ENCODE measurements at places on chromosomes 4 and X.
A peak's percentile ranks its signal among the peaks of the same experiment; 100 is the strongest.

DNA sequence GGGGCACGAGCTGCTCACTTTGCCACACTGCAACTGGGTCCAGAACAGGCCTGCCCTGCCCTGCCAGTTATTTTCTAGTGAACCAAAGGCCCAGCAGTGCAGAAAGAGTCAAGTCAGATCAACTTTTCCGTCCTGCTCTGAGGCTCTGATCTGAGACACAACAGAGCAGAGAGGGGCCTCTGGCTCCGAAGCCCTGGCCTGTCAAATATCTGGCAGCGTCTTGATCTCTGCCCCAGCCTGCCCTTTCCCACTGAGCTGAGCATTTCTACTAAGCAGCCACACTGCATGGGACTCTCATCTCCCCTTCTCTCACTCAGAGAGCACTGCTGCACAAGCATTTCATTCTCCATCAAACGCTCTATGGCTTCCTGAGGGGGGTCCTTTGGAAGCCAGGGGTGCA is 11.8 kb downstream of the IGFBP7 start:
- DNase-seq, result no peak

- no peak for DNase-seq
Measured at GRCh38 chrX:101265869-101266428, 25.2 kb downstream of the TAF7L start.

- no peak for DNase-seq
Measured at GRCh38 chr4:109751852-109752251, 22.0 kb upstream of the PLA2G12A start.

DNA sequence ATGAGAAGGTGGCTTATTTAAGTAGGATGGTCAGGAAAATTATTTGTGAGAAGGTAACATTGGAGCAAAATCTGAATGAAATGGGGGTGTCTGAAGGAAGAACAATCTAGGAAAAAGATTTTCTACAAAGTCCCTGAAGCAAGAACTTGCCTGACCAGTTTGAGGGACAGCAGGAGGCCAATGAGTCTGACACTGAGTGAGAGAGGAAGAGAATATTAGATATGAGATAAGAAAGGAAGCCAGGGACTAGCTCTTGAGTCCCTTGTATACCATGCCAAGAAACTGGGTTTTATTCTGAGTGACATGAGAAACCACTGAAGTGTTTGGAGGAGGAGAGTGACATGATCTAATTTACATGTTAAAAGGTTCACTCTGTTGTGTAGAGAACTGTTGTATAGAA is 1478.9 kb downstream of the RPA4 start:
- DNase-seq, result no peak

DNA sequence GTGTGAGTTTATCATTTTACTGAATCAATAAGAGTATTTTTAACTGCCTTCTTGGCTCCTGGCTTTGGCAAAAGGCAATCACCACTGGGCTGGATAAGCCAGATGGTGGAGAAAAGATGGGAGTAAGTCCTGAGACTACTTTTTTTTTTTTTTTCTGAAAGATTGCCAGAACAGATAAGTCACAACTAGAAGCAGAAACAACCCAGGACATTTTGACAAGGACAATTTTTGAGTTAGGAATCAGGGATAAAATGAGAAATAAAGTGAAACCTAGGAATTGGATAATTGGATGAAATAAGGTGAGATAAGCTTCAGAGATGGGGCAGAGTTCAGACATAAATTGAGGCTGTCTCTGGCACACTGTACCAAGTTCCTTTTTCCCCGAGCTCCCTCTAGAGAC is 471.0 kb downstream of the KLHL13 start:
- no peak for DNase-seq

DNA sequence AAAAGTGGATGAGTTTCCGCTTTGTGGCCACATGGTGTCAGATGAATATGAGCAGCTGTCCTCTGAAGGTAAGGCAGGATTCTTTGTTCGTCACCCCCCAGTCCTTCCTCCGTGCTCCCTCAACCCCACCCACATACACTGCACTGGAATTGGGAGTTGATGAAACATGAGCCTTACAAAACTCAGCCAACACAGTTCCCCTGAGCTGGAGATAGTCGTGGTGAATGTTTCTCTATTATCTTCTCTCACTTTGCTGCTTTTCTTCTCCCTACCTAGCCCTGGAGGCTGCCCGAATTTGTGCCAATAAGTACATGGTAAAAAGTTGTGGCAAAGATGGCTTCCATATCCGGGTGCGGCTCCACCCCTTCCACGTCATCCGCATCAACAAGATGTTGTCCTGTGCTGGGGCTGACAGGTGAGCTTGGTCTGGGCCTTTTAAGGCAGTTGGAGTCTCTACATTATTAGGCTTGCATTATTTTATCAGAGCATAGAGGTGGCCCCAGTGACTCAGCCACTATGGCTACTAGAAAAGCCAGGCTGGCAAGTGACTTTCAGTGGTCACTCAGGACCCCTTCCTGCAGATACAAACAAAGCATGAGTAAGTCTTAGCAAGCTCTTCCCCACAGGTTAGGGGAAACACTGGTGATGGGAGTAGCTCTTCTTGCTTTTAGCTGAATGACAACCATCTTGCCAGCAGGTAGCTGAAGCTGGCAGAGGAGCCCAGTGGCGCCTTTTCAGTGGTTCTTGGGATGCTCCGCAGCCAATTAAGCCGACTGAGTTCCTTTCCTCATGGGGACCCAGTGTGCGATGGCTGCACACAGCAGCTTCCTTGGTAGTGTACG is 1.6 kb downstream of the RPL10 start:
- DNase-seq, result peak; percentile 52

GRCh38 chr4:73730292-73730691 is 10.1 kb upstream of the CXCL8 start:
- DNase-seq, result no peak

DNA sequence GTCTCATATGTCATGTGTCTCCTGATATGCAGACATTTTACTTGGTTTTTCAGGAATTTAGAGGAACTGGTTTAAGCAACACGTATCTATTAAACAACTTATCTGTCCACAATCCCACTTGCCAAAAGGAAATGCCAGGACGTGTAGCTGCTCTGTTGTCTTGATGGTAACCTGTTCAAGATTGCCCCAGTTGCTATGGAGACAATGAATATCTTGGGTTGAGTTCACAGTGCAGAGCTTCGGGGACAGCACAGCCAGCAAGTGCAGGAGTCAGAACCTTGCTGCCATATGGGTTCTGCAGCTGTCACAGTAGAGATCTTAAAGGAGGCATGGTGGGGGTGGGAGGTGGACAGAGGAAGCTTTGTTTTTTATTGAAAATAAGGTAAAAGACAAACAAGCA is 28.7 kb upstream of the FAM9B start:
- DNase-seq, result no peak

DNA sequence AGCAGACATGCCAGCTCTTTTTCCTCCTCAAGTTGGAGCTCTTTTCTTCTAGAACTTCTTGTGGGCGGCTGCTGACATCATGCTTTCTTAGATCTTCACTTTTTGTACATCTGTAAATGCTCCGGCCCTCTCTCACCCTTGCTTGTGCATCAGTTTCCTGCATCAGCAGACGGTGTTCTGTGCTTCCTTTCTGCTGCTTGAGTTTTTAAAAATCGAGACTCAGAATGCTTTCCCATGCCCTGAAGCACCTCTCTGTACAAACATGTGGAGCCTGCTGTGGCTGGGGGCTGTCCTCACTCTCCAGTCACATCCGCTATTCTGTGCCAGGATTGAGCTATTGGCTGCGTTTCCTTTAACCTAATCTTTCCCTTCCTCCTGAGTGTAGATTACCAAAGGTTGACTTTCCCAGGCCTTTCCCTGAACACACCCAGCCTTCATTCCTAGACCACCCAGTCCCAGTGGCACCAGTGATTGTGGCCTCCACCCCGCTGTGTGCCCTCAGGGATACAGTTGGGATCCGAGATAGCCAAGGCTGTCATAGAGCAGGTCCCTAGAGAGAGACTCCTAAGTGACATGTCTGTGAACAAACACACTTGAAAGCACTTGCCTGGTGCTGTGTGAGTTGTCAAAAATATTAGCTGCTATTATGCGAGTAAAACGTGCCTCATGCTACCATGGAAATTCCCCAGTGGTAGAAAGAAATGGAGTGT is 41.9 kb downstream of the TNIP2 start:
- DNase-seq, result peak; percentile 75

GRCh38 chr4:145481164-145481941 is at the start of gene SMAD1:
TSS of gene SMAD1 (plus strand) at chr4:145481853. CDS start at chr4:145514614, 32,761 bp downstream.
- DNase-seq, result peak; percentile 41

DNA sequence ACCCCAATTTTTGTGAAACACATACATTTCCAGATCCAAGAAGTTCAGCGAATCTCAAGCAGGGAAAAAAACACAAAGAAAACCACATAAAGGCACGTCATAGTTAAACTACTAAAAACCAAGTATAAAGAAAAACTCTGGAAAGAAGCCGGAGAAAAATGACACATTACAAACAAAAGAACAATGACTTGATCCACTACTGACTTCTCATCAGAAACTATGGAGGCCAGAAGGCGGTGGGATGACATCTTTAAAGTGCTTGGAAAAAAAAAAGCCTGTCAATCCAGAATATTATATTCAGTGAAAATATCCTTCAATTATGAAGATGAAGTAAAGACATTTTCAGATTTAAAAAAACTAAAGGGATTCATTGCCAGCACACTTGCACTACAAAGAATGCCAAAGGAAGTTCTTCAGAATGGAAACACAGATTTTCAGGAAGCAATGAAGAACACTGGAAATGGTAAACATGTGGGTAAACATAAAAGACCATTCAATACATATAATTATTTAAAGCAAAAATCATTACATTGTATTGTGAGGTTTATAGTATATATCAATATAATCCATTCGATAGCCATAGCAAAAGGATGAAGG is 32.6 kb upstream of the PPP2R2C start:
- no peak for DNase-seq
